Tongue (tissue), 3 donors: ENCODE measurements at places on chromosomes 12 and 14. TPM values are rescaled to one million over a fixed set of nuclear protein-coding genes. Genes with fewer than 3 reads are reported as not detected.
A peak's percentile ranks its signal among the peaks of the same experiment; 100 is the strongest.

Gene AKAP5
- 0.51 TPM for total RNA-seq

DNA sequence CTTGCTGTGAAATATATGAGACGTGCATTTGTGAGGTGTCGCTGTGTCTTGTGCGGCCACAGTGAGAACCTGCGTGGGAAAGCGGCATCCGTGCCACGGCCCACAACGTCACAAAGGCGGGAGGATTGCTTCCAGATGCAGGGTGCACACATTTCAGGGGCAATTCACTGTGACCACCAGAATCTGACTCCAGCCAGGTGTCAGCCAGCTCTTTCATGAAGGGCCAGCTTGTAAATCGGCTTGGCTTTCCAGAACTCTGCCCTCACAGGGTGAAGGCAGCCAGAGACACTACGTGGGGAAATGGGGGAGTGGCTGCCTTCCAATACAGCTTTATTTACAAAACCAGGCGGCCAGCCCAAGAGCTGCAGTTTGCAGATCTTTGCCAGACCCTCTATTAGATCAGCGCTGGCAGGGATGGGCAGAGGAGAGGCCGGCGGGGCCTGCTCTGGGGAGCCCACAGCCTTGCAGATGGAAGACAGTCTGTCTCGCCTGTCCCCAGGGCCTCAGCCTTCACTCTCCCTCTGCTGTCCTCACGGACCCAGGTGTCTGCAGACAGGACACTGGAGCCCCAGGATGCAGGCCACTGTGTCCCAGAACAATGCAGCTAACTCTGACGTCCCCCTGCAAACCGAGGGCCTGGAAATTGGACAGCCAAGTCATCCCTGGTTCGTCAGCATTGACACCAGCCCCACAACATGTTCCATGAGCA is 53.5 kb downstream of the ADGRD1 start:
- peak; percentile 89 for DNase-seq

DNA sequence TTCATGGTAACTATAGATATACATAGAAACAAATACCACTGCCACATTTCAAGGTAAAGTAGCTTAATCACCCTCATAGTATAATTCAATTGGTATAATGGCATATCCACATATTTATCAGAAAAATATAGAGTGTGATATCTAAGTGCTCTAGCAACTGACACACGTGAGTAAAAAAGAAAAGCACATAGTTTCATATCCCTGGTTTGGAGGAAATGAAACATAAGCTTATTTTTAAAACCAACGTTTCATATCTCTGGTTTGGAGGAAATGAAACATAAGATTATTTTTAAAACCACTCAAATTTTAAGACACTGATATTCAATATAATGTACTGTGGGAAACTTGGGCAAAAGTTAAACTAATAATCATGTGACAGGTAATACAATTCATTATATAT is 2.1 kb downstream of the OR6C70 start:
- DNase-seq: no peak

GRCh38 chr12:75725521-75726111 is 214.2 kb upstream of the KRR1 start:
- DNase-seq: peak; percentile 75

DNA sequence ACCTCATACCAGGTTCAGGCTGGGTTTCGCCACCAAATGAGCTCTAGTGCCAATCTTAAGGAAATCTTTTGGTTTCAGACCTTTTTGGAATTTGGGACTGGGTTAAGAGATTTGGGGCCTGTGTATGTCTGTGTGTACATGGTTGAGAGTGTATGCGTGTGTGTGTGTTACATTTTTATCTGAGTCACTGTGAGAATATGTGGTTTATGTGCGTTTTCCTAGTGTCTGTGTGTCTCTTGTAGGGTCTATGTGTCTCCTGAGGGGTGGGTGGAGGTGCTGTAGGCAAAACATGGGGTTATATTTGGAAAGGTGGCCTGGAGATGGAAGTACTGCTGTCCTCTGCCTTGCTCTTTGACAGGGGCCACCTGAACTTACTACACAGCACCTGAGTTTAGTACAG is 17.9 kb downstream of the C12orf43 start:
- DNase-seq: no peak
